ENCODE measurements at places on chromosomes 3 and 15. TPM values are rescaled to one million over a fixed set of nuclear protein-coding genes. Genes with fewer than 3 reads are reported as not detected.

Gene WDR93
- total RNA-seq: 1.8 TPM

Gene FOXB1
- total RNA-seq: 2.2 TPM

Gene SUCNR1
- not detected for total RNA-seq

Gene BFSP2
- not detected for total RNA-seq

Gene DLL4
- 0.55 TPM for total RNA-seq

Gene MYLK
- total RNA-seq: 0.72 TPM

Gene CIB2
- total RNA-seq: 5.8 TPM

Gene TUSC7
- not detected for total RNA-seq

Gene COX5A
- total RNA-seq: 247 TPM

Gene MTMR10
- total RNA-seq: 4.4 TPM

Gene HYAL1
- 1.3 TPM for total RNA-seq

Gene TMCO5A
- total RNA-seq: 0.35 TPM

Gene ACKR4
- not detected for total RNA-seq

Gene TRIM42
- not detected for total RNA-seq

Gene ALPK3
- total RNA-seq: 4.6 TPM

Gene ECE2
- total RNA-seq: not detected

Gene LRTM1
- not detected for total RNA-seq

Gene GPR62
- total RNA-seq: not detected

Gene AP4E1
- 5.7 TPM for total RNA-seq

Gene CHRM5
- not detected for total RNA-seq

Gene DUOXA2
- not detected for total RNA-seq

Gene SPESP1
- not detected for total RNA-seq

Data from PC-9 (cell line).